ENCODE measurements at places on chromosomes 7 and 10. TPM values are rescaled to one million over a fixed set of nuclear protein-coding genes. Genes with fewer than 3 reads are reported as not detected.
A peak's percentile ranks its signal among the peaks of the same experiment; 100 is the strongest.

DNA sequence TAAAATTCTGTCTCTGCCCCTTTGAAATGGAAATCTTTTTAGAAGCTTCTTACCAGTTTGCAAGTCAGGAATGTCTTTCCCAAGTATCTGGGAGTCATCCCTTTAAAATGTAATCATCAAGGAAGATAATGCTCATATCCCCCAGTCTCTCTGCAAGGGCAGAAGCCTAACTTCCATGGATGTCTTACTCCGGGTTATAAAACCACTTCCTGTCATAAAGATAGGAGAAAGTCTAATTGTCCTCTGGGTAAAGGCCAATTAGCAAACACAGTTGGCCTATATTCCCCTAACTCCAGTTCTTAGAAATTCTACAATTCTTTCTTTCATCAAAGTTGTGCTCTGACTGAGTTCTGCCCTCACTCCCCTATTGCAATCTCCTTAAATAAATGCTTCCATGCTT lies 1631.5 kb upstream of the LRRTM3 start:
- DNase-seq = no peak

- no peak for DNase-seq
These were observed 61.4 kb upstream of the NAMPT start for GRCh38 chr7:106346167-106346677.

- peak; percentile 46 for DNase-seq
These were observed 882 bp downstream of the ZNF282 start for GRCh38 chr7:149196151-149196704.

DNA sequence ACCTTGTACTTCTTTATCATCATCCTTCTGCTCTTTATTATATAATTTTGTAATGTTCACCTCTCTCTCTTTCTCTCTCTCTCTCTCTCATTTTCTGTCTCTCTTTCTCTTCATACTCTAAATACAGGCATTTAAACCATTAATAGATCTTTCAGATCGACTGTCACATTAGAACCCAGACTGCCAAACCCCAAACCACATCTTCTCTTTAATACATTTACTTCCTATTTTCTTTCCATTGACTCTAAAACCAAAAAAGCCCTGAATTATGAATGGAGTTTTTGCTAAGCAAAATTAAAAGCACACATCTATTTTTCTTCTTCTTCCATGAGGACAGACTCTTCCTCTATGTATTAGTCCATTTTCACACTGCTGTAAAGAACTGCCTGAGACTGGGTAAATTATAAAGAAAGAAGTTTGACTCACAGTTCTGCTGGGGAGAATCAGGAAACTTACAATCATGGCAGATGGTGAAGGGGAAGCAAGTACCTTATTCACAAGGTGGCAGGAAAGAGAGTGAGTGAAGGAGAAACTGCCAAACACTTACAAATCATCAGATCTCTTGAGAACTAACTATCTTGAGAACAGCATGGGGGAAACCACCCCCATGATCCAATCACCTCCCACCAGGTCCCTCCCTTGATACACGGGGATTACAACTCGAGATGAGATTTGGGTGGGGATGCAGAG lies 272.7 kb upstream of the MGMT start:
- no peak for DNase-seq

DNA sequence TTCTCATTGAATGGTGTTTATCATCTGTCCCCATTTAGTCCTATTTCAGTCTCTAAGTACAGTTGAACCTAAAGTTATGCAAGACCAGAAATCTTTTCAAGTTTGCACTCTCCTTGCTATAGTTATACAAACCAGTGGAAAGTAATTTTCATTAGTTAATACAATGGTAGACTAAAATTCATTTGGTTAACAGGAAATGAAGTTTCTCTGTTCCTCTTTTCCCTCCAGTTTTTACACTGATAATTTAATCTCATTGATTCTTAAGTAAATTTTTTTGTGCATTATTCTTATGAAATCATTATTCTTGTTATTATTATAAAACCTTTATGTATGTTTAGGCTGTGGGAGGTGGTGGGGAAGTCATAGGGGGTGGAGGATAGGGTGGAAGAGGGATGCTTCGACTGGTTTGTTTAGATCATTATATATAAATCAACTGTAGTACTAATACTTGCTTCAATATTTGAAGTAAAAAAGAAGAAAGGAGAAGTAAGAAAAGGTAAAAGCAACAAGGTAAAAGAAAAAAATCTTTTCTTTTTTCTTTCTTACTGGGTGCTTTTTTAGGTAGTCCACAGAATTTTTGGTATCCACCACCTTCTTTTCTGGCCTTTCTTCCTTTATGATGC lies 104.1 kb downstream of the GPR85 start:
- no peak for DNase-seq

NAT16 gene
- total RNA-seq = not detected

- no peak for DNase-seq
These were observed 48.8 kb upstream of the ASAH2 start for GRCh38 chr10:50299948-50300669.

AZGP1 gene
- total RNA-seq = 0.76 TPM

PDE6C gene
- total RNA-seq = not detected

CUX1 gene
- total RNA-seq = 35.0 TPM

ZNF467 gene
- total RNA-seq = 3.8 TPM

IKZF1 gene
- total RNA-seq = 124 TPM

DNA sequence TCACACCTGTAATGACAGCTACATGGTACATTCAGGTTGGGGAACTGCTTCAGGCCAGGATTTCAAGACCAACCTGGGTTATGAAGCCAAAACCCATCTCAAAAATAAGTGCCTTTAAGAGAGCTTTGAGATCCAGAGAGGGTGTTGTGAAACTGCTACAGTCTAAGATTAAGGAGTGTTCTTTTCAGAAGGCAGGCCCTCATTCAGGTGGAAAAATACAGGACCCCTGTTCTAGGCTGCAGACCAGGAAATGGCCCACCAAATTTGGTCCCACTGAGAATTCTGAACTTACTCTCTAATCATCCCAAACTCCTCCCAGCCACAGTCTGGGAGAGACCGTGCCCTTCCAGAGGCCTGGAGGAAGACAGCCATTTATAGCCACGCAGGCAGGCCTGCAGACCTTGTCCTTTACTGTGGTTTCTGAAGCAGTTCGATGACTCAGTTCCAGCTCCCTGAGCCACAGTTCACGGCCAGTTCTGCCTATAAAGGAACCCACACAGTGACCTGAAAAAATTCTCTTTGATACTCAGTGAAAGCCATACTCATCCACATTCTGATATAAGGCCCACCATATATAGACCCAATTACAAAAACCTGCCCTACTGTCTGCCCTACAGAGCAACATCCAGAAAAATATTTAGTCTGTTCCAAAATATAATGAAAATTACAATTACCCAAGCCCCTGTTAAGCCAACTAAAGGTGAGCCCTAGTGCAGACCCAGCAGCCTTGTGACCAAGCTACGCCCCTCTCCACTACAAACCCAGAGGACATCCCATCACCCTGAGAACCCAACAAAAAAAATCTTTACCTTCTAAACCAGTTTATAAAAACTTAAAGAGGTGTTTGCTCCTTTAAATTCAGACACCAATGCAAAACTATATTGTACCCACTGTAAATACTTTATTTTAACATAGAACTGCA lies 21.2 kb downstream of the ZNF680 start:
- no peak for DNase-seq

PLXNA4 gene
- 0.66 TPM for total RNA-seq

NSMCE4A gene
- total RNA-seq = 81.5 TPM

- DNase-seq = no peak
These were observed 281.7 kb downstream of the PHTF2 start for GRCh38 chr7:78080241-78080640.

DNA sequence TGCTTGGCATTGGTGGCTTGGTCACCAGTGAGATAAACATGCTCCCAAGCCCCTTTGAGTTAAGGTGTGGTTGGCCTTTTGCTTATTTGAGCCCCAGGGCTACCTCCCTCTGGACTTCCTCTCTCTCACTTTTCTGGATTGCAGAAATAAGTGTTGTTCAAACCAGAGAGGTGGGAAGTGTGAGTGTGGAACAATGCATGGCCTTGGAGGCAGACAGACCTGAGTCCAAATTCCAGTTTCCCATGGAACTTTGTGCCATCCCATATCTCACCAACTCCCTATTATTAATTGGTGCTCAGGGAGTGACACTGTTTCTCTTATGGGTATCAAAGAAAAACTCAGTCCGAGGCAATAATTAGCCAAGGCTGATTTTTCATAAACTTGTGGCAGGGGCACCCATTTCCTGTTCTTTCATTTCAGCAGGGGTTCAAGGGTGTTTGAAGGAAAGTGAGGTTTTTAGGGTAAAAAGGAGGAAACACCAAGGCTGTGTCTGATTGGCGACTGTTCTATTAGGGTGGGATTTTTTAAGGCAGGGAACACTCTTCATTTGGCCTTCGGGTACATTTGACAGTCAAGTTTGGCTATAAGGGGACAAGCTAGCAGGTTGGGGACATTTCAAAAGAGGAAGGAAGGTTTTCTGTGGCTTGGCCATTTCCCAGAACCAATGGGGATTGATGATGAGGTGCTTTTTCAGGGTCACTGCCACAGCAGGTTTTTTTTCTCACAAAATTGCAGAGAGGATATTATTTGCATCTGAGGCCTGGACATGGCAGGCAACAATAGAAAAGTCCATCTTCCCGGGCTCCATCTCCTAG lies 148.8 kb upstream of the NPY start:
- no peak for DNase-seq

DNA sequence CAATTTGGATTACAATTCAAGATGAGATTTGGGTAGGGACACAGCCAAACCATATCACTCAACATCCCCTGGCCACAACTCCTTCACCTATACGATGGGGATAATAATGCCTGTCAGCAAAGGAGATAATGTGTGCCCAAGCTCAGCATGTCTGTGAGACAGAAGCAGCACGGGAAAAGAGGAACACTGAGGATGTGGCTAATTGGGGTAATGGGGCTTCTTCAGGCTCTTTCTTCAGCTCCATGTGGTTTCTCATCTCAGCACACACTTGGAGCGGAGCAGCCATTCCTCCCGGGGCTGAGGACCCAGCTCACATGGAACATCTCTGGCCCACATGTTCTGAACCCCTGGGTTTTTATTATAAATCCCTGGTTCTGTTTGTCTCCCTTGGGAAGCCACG lies 136.0 kb upstream of the NAMPT start:
- no peak for DNase-seq

TMUB1 gene
- 17.0 TPM for total RNA-seq

DNA sequence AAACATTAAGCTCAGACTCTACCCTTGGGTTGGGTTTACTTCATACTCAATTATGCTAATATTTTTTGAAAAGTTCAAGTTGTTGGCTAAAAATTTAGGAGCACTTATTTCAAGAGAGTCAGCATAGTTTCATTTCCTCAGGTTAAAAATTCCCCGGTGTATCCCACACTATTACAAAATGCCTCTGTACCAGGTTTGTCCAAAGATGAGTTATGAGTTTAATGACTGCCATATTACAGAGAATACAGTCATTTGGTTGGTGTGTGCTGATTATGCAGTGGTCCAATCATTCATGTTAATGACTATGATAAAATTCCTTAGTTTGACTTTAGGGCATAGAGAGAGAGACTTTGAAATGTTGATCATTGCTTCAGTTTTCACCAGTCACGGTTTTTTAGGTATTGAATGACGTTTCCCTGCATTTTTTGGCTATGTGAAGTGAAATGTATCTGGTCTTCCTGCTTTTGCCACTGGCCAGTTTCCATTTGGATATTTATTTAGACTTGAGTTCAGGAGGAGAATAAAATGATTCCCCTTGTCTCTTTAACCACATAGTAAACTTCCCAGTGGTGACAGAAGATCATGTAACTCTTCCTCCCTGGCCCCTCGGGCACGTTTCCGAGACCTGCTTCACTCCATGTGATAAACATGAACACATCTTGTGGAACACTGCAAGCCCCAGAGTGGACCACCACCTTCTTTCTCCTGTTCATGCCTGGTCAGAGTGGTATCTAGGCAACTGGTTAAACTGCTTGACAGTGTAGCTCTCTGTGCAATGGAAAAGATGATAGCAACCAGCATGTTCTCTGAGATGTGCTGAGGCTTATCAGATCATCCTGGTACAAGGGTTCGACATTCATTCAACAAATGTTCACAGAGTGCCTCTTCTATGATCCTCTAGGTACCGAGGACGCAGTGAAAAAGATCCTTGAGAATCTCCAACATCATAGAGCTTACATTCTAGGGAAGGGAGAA lies 153.6 kb downstream of the CACNB2 start:
- DNase-seq = no peak

DNA sequence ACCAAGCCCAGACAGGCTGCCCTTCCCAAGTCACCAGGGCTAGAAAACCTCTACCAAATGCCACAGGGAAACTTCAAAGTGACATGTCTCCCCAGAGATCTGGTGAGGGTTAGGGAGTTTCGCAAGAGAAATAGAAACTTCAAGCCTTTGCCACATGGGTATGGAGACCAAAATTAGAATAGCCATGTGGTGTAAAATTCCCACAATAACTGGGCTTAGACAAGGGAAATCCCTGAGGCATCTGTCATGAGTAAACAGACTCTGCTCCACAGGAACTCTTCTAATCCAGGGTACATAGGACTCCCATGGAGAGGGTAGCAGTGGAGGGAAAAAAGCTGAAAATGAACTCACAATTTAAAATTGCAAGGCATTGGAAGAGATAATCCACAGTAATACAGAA lies 14.3 kb downstream of the ADAM12 start:
- DNase-seq = no peak

CCZ1B gene
- 132 TPM for total RNA-seq

GRCh38 chr7:159095979-159096411 lies 48.7 kb downstream of the VIPR2 start:
- no peak for DNase-seq

SFXN2 gene
- total RNA-seq = 14.9 TPM

DNA sequence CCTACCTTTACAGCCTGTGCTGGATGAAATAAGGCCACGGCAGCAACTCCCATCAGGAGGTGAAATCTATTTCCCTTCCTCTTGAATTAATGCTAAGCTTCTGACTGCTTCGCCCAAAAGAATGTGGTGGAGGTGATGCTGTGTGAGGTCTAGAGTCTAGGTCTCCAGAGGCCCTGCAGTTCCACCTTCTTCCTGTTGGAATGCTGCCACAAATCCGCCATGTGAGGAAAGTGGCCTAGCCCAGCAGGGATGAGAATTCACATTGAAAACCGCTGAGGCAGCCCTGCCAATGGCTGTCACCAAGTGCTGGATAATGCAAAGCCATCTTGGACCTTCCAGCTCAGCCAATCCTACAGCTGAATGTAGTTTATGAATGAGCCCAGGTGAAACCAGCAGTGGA lies 28.0 kb downstream of the RHOBTB1 start:
- no peak for DNase-seq

ZNF32 gene
- 52.8 TPM for total RNA-seq

- DNase-seq = no peak
These were observed 113.6 kb upstream of the RET start for GRCh38 chr10:42963312-42963711.

GRCh38 chr7:148800677-148801076 lies 83.4 kb downstream of the EZH2 start:
- no peak for DNase-seq

DNA sequence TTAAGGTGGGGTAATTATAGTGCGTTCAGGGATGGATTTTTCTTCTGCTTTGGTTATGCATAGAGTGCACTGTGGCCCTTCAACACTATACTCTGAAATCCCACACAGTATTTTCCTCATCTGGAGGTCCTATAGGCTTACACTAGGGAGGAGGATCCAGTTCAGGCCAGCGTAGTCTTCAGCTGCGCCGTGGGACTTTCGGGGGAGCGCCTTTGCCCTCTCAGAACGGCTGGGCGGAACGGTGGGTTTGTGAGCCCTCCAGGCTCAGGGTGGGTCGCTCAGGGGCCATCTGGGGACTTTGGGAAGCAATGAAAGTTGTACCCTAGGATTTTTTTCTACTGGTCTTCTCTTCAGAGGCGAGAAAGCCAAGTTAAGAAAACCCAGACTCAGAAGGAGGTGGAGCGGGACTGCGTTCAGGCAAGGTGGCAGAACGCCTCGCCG lies 652 bp upstream of the VPS26A start:
- peak; percentile 13 for DNase-seq

Measured in thymus (tissue), 14 donors.